Thoracic aorta (tissue), 2 donors: ENCODE measurements at places on chromosomes 7 and 10.
A peak's percentile ranks its signal among the peaks of the same experiment; 100 is the strongest.

DNA sequence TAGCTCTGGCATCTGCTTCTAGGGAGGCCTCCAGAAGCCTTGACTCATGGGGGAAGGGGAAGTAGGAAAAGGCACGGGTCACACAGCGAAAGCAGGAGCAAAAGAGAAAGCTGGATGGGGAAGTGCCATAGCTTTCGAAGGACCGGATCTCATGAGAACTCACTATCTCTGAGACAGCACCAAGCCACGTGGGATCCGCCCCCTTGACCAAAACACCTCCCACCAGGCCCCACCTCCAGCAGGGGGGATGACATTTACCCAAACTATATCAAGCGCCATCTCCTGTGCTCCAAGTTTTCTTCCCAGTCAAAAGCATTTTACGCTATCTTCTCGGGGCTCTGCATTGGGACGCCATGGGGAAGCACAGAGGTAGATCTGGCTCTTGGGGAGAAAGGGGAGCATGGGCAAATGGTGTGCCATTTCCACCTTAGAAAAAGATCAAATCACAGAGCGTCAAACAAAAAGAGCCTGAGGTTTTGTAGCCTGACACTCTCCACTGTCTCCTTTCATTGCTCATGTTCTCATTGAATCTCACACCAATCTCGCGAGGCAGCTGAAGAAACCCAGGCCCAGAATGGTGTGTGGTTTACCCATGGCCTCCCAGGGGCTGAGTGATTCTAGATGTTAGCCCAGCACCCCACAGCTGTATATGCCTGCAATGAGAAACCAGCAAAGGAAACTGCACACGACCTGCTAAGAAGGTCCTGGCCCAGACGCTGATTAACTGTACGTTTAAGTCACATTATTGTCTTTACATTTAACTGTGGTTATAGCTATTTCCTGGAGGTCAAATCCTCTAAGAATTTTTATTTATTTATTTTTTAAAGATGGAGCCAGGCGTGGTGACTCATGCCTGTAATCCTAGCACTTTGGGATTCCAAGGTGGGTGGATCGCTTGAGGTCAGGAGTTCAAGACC lies 8.1 kb upstream of the OLAH start:
- no peak for DNase-seq

GRCh38 chr10:84088626-84089025 lies 50.7 kb upstream of the GHITM start:
- no peak for DNase-seq

GRCh38 chr10:125093199-125093973 lies 67.0 kb downstream of the CTBP2 start:
- DNase-seq = peak; percentile 36

DNA sequence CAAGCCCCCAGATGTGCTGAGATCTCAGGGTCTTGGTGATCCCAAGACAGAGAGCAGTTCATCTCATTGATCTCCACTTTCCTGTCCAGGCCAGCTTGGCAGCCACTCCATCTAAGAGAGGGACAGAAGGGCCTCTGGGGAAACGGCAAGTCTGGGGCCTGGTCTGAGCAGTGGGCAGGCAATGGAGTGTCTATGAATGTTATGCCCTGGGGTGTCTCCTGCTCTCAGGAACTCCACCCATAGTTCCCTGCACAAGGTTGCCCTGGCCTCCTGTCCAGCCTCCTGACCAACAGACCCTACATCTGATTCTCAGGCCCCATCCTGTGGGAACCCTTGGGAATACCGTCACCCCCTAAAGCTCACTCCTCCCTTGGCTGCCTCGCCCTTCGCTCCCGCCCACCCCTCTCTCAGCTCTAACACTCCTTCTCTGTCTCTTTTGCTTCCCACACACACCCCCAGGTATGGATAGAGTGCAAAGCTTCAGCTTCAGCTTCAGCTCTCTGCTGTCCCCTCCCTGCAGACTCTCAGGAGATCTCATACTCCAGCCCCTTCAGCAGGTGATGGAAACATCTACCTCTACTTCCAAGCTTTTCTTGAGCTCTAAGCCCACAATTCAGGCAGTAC lies 83.0 kb downstream of the HIF1AN start:
- no peak for DNase-seq
